Suprapubic skin (tissue), 4 donors: ENCODE measurements at places on chromosomes 2 and 18.

GRCh38 chr2:43276266-43276941 lies 50.0 kb upstream of the ZFP36L2 start:
- no peak for DNase-seq

- peak; percentile 34 for DNase-seq
These were observed 294.0 kb upstream of the HS6ST1 start for GRCh38 chr2:128612628-128613027.

DNA sequence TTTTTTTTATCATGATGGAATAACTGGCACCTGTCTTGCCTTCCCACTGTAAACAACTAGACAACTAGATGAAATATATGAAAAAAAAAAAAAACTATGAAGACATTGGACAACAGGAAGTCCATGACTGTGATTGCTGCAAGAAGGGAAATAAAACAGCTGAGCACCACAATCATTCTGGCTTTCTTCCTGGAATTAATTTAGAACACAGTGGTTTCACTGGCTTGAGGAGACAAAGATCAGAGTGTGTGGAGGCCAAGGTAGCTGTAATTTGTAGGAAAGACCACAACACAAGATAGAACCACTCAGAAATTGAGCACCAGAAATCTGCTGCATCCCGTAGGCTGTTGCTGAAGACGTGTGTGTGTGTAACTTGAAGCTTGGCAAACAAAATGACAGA lies 121.1 kb upstream of the PID1 start:
- DNase-seq: no peak

DNA sequence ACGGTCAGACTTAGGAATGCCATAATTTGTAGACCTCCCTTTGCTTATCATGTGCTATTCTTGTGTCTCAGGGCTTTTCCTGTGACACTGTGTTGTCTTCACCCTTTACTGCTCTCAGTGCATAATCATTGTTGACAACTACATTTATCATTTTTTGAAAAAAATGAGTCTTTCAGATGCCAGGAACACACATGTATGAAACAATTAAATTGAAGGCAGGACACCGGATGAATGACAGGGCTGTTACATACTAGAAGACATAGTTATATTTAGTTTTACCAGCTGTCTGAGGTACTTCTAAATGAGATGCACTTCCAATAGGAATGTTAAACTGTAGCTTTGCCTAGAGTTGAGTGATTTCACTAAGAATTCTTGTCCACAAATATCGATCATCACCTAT lies 243.5 kb downstream of the LRP1B start:
- DNase-seq: no peak

- no peak for DNase-seq
These were observed 54.8 kb upstream of the TUBA3E start for GRCh38 chr2:130252880-130253645.

- DNase-seq: peak; percentile 67
These were observed 916 bp upstream of the OSBPL1A start for GRCh38 chr18:24398540-24398939.

DNA sequence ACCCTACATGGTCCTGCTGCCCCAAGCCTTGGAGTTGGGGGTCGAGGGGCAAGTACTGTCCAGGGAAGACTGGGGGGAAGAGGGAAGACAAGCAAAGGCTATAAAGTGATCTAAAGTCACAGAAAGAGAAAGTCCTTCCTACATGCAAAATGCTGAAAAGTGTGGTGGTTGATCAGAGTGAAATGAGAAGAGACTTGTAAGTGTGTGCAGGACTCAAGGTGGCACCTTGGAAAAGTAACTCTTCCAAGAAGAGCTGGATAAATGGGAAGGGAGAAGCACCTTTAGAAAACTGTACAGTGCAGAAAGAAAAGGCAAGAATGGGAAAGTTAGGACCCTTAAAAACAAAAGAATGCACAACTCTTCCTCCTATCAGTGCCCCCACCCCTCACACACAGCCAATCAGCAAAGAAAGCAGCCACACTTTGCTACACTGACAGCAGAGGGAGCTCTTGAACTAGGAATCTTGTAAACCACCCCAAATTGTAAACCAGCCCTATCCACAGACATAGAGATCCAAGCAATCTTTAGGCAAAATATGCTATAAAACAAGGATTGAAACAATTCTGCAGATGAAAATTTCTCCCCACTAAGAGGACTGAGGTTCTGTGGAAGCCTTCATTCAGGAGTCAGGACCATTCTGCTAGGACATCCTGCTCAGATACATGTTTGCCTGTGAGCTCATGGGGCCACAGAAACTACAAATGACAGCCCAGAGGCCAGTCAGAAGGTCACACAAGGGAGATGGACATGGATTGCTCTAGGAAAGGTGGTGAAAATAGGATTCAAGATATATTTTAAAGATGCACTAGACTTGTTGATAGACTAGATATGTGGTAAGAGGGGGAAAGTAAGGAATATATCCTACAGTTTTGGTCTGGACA lies 146.4 kb downstream of the FTCDNL1 start:
- no peak for DNase-seq

DNA sequence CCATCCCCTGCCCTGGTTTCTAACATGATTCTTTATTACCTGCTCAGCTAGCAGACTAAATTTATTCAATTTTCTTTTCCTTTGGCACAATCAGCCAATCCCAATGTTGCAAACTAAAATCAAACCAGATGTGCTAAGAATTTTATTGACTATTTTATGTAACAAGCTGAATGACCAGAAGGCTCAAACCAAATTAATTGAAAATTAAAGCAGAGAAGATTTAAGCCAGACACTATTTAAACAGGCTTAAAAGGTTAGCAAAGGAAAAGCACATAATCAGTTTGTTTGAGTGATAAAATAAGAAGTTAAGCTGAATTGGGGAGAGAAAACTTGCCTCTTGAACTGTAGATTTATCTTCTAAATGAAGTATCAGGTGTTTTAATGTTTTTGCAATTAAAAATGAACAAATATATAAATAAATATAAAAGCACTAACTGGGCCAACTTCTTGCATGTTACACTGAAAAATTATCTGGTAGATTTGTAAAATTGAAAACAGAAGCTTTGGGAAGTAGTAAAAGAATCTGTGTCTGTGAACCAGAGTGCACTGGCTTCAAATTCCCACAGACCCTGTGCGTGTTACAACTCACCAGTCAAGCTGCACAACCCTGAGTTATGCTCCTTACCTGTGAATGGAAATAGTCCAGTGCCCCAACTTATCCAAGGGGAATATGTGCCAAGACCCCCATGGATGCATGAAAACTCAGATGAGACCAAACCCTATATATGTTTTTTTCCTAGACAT lies 283.4 kb downstream of the CNTNAP5 start:
- no peak for DNase-seq

DNA sequence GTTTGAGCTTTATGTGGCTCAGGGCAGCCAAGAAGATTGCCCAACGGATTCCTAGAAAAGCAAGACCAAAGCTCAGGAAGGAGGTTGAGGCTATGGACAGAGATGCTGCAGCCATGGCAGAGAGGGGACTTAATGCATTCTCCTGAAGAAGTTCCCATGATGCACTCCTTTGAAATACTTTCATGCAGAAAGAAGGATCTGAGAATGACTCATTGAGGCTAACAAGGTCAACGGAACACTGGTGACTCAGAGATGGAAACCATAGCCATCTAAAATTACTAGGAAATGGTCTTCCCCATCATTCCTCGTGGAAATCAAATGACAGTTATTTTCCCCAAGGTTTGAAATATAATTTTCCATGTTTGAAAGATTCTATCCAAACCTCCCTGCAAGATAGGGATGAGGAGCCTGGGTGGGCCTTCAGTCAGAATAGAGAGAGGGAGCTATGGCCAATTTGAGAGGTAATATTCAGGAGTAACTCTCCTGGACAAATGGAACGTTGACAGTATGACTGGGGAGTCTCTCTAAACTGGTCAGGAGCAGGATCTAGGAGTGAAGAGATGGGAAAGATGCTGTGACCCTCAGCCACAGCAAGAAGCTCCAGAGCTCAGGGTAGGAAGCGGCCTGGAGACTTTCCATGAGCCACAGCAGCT lies 63.0 kb downstream of the REEP1 start:
- DNase-seq: no peak

DNA sequence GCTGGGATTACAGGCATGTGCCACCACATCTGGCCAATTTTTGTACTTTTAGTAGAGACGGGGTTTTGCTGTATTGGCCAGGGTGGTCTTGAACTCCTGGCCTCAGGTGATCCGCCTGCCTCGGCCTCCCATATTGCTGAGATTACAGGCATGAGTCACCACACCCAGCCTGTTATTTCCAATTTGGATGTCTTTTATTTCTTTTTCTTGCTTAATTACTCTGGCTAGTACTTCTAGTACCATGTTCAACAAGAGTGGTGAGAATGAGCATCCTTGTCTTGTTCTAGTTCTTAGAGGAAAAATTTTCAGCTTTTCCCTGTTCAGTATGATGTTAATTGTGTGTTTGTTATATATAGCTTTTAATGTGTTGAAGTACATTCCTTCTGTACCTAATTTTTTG lies 23.4 kb downstream of the CCDC138 start:
- no peak for DNase-seq

GRCh38 chr18:51668607-51669006 lies 471.1 kb upstream of the MEX3C start:
- no peak for DNase-seq

DNA sequence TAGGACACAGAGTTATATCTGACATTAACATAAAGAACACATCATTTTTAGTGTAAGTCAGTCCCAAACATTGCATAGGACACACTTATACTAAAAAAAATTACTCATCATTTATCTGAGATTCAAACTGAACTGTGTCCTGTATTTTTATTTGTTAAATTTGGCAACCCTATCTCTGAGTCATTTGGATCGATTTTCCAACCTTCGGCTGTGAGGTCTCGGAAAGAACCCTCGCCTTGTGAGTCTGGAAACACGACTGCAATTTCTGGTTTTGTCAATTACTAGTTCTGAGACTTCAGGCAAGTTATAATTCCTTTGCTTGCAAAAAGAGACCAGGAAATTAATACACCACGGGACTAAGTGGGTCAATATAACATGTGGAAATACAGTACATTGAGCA lies 14.0 kb downstream of the ATP8B1 start:
- DNase-seq: no peak

GRCh38 chr2:110167326-110168000 lies 37.4 kb downstream of the NPHP1 start:
- DNase-seq: no peak

- DNase-seq: no peak
These were observed 115.1 kb downstream of the KCNE4 start for GRCh38 chr2:223166983-223167650.

DNA sequence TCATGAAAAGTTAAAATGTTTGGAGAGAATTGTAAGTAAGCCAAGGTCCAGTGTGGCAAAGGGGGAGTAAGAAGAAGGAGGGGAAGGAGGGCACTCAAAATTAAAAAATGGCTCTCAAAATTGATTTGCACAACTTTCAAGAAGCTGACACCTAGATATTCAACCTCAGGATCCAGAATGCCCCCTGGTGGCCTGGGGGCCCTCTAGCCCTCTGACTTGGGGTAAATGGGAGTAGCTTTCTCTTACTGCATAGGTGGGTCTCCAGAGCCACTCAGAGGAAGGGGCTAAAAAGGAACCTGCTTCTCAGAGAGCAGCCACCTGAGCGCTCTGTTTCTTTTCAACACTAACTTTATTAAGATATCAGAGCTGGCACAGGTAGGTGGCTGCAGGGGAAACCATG lies 968.5 kb downstream of the BCL11A start:
- DNase-seq: no peak

- no peak for DNase-seq
These were observed 2.0 kb downstream of the RDH14 start for GRCh38 chr2:18558458-18558857.

DNA sequence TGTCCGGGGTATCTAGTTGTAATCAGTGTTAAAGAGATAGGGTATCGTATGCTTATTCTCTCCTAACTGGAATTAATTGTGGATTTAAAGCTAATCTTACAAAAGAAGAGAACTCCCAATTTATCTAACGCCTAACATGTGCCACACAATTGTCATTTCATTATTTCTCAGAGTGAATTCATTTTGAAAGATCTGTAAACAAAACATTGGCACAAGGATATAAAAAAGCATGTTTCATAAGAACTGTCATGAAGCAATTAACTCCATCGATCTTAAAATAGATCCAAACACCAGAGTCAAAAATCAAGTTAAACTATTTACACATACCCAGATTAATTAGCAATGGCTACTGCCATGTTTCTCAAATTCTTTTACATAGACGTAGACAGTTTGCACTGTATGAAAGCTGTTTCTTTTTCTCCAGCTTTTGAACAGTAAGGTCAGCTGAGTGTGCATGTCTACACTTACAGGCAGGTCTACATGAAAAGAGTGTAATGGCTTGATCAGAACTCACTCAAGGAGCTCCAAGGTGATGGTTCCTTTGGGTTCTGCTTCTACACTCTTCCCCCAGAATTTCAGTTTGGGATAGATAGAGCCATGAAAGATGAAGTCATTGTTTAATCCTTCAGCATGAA lies 38.8 kb downstream of the CABYR start:
- DNase-seq: no peak

DNA sequence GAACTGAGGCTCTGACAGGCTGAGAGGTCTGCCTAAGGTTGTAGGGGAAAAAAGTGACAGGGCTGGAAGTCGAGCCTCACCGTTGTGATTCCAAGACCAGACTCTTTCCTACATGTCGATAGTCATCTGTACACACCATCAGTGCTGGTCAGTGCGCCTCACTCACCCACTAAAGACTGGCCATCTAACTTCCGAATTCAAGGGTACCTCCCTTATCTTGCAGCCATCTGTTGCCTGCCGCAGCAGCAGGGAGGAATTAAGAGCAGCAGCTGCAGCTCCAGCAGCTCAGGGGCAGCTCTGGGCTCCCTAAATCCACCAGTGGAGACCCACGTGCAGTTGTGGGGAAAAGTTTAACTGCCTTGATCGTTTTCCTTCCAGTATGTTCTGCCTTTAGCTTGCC lies 32.6 kb upstream of the GPR39 start:
- no peak for DNase-seq

DNA sequence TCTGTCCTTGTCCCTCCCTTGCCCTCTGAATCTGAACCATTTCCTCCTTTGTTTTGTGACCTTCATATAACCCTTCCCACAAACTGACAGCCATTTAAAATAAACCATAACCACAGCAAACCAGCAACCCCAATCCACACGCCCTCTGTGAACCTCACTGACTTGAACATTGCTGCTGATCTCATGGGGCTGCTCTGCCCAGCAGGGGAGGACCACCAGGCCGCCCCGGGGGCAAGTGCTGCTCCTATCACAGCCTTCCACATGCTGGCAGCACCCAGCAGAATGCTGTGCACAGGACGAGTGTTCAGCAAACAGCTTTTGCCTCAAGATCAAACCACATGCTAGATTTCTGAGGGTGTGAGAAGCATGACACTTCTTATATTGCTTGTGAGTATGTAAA lies 73.9 kb upstream of the UXS1 start:
- peak; percentile 54 for DNase-seq

- DNase-seq: no peak
These were observed 125.1 kb downstream of the AQP4 start for GRCh38 chr18:26740396-26740795.

DNA sequence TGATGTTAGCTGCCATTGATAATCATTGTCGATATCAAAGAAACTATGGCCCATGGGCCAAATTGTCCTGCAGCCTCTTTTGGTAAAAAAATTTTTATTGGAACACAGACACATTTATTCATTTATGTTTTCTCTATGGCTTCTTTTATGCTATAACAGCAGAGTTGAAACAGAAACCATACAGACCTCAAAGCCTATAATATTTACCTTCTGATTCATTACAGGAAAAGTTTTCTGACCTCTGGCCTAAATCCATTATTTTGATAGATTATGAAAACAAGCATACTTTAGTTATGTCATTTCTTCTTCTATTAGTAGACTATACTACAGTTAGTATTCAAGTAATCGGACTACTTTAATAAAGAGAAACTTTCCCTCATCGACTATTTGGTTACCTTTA lies 349.7 kb upstream of the GALNT5 start:
- no peak for DNase-seq

GRCh38 chr2:15993232-15993610 lies 52.9 kb downstream of the MYCN start:
- DNase-seq: no peak

GRCh38 chr2:20072436-20073158 lies 21.2 kb upstream of the LAPTM4A start:
- DNase-seq: no peak
